GM12878 (cell line): ENCODE measurements at places on chromosomes 3 and 15. TPM values are rescaled to one million over a fixed set of nuclear protein-coding genes. Genes with fewer than 3 reads are reported as not detected.
A peak's percentile ranks its signal among the peaks of the same experiment; 100 is the strongest.

DNA sequence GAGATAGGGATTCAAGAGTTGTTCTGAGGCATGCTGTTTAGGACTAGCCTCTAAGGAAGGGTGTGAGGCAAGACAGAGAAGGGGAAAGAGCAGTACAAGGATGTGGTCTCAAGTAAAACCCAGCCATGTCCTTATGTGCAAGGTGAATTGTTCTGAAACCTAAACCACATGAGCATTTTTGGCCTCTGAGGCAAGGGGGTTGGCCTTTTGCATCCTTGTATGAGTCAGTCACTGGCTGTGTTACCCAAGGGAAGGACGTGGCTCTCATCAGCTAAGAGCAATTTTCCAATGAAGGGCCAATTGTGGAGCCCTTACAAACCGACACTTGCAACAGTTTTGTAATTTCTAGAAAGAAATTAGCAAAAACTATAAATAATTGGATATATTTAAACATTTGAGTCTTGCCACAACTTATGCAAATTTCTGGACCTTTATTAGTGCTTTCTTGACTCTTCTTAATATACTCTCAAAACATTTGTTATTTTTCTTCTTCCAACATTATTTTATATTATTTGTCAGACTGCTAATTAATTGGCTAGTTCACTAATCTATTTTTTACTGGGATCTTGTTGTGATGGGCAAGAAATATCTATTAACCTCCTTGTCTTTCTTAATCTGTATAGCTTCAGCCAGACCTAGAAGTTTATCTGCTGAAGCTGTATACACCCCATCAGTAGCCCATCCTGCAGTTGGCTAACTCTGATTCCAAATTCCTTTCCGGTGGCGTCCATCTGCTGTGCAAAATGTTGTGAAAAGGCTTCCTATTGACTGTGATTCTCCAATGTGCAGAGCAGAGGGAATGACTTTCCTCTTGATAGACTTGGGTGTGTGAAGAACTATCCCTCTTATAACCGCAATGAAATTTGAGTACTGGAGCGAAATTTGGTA is 97.7 kb upstream of the P2RY1 start:
- H3K36me3 ChIP-seq, result no peaks in the 10 kb centered on the region
- peak overlapping the region; percentile 45; the same call in 1 of the 2 replicates for H3K27ac ChIP-seq
- no peaks in the 10 kb centered on the region for H3K27me3 ChIP-seq
- DNase-seq, result peak; percentile 96
- no peak overlapping the region for H3K4me3 ChIP-seq

DNA sequence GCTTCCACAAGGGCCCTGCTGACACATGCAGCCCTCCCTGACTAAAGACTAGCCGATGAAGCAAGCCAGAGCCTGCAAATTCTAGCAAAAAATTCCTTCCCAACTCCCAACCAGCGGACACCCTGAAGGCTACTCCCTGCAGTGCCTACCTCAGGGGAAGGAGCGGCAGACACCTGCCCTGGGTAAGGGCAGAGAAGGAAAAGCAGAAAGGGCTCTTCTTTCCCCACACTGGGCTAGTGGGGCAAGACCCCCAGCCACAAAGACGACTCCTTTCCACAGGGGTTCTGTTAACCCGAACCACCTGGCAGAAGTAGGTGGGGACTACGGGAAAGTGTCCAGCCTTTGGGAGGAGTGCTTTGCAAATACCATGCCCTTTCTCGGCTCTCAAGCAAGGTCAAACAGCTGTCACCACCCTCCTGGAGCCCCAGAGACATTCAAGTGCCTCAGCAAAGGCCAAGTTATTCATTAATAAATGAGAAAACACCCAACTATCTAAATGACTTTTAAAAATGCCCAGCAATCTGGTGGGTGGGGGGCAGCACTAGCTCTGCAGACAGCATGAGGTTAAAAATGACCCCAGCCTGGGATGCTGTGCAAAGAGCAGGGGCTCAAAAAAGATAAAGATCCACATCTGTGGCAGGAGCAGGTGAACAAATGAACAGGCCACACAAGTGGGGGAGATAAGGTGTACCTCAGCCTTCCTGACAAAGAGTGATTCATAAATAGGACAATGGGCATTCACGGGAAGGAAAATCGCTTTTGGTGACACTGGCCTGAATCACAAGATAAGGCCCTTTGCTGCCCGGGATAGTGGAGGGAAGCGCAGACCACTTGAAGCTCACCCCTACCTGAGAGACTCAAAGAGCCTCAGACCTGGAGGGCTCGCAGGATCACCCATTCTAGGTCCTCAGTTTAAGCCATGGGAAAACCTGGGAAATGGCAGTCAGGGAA is 33.0 kb downstream of the CCDC12 start:
- H3K4me1 ChIP-seq, result peaks cover 31% of the 10 kb centered on the region
- no peak overlapping the region for H3K4me3 ChIP-seq
- peak overlapping the region; percentile 50 for H3K27ac ChIP-seq
- H3K36me3 ChIP-seq, result peaks cover 50% of the 10 kb centered on the region

GRCh38 chr15:90316139-90316538 is 35.9 kb upstream of the ZNF774 start:
- H3K27me3 ChIP-seq, result no peaks in the 10 kb centered on the region
- no peak overlapping the region for H3K27ac ChIP-seq
- H3K4me1 ChIP-seq, result no peaks in the 10 kb centered on the region
- no peak for DNase-seq

GRCh38 chr3:100710261-100710968 is 1.1 kb downstream of the TFG start:
- H3K36me3 ChIP-seq, result no peaks in the 10 kb centered on the region
- no peaks in the 10 kb centered on the region for H3K27me3 ChIP-seq
- H3K4me3 ChIP-seq, result peak overlapping the region; percentile 78
- peaks cover 9% of the 10 kb centered on the region for H3K4me1 ChIP-seq
- peak overlapping the region; percentile 91 for H3K27ac ChIP-seq

SI gene
- polyA plus RNA-seq, result not detected in 2 replicates

HES1 gene
- 1.9 and 3.2 TPM in 2 replicates for polyA plus RNA-seq

CD96 gene
- polyA plus RNA-seq, result 0.13 and 0.33 TPM in 2 replicates

DNA sequence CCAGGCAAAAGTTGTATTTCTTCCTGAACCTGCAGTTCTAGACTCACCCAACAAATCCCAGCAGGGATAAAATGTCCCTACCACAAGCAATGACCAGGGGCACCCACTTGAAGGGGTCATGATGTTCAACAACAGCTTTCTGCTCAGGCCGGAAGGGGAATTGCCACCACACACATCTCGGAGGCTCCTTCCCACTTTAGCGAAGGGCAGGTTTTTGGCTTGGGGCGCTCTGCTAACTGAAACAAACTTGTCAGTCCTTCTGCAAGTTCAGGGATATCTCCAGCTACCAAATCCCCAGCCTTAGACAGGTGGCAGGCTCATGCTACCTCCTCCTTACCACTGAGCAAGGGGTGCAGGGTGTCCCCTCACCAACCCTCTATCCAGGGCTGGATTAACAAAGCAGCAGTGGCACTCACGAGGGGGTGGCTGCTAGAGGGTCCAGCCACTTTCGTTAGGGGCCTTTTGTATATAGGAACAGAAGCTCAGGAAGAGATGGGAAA is 2.2 kb downstream of the ADCY5 start:
- no peak overlapping the region for H3K4me3 ChIP-seq
- no peak for DNase-seq
- H3K4me1 ChIP-seq, result no peaks in the 10 kb centered on the region
- peaks cover 17% of the 10 kb centered on the region for H3K27me3 ChIP-seq
- H3K27ac ChIP-seq, result no peak overlapping the region

DNA sequence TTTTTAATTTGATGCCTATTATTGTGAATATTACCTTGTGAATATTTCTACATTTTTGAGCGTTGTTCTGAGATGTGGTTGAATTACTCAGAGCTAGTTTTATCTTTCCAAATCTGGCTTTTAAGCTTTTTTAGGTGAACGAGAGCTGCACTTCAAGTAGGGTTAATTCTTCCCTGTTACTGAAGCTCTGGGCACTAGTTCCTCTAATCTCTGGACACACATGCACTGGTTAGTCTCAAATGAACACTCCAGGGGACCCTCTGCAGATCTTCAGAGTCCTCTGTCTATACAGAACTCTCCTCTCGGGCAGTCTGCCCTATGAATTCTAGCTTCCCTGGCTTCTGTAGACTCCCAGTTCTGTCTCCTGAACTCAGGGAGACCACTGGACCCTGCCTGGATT is 237.5 kb upstream of the TBC1D5 start:
- no peaks in the 10 kb centered on the region; the same call in none of the 2 replicates for H3K27me3 ChIP-seq
- DNase-seq, result no peak
- no peaks in the 10 kb centered on the region for H3K4me1 ChIP-seq
